ENCODE measurements at places on chromosomes 4 and X.
A peak's percentile ranks its signal among the peaks of the same experiment; 100 is the strongest.

GRCh38 chrX:119885554-119886428, 9.9 kb upstream of the AKAP14 start:
- DNase-seq, result no peak

GRCh38 chr4:118953276-118953675, 64.6 kb downstream of the SYNPO2 start:
- no peak for DNase-seq

DNA sequence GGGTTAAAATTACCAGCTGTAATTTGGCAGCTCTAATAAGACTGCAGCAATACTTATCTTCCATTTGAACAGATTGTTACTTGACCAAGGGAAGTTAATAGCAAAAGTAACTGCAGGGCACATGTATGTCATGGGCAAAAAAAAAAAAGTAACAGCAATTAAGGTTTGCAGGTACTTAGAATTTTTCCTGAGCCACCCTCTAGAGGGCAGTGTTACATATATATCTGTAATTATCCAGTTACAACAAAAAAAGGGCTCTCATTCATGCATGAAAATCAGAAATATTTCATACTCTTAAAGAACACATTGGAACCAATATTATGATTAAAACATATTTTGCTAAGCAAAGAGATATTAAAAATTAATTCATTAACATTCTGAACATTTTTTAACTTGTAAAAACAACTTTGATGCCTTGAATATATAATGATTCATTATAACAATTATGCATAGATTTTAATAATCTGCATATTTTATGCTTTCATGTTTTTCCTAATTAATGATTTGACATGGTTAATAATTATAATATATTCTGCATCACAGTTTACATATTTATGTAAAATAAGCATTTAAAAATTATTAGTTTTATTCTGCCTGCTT, 25.1 kb downstream of the XIAP start:
- DNase-seq, result no peak

- DNase-seq, result no peak
Measured at GRCh38 chr4:78599931-78600375, 48.4 kb downstream of the ANXA3 start.

DNA sequence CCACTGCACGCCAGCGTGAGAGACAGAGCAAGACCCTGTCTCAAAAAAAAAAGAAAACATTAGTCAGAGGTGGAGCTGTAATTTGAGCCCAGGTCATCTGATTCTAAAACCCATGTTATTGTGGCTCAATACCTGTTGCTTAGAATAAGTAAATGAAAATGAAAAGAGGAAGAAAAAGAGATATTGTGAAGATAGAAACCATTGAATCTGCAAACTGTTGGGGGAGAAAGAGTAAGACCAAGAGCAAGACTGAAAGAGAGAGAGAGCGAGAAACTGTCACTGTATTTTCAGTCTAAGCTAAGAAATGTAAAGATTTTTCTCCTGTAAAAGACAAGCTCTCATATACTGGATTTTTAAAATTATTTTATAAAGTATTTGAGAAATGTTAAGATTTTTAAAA, 9.7 kb upstream of the IGSF1 start:
- DNase-seq, result no peak

DNA sequence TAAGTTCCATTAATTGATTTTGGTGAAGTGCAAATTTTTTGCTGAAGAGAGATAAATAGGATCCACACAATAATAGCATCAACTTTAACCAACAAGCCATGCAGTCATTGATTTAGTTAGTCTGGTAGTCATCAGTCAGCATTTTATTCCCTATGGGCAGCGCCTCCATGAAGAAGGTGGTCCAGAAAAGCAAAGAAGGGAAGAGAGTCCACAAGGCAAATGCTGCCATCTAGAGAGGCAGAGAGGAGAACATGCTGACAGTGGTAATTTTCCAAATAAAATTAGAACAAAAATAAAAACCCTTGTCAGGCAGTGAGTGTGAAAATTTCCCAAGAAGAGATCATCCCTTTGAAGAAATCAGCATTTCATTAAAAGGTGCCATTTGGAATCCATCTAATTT, 366.7 kb upstream of the FAM241A start:
- no peak for DNase-seq

- DNase-seq, result no peak
Measured at GRCh38 chr4:119744580-119744979, 116.0 kb upstream of the PDE5A start.

- DNase-seq, result no peak
Measured at GRCh38 chr4:102341201-102341600, 4.1 kb downstream of the SLC39A8 start.

- no peak for DNase-seq
Measured at GRCh38 chrX:82141942-82142341, 940.0 kb downstream of the SH3BGRL start.

DNA sequence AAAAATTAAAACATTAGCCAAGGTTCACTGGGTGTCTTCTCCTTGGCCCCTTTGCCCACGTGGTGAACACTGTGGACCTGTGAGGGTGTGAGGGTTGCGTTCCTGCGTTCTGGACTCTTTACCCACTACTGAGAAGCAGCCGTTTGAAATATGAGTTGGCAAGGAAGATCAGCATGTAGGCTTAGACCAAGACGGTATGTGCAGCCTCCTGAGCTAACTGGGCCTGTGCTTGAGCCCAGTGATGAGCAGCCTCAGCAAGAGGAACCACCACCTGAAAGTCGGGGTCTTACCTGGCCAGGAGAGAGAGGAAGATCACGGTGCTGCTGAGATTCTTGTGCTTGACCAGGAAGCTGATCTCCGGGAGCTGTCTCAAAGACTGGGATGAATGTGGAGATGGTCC, 19.5 kb downstream of the RGS12 start:
- no peak for DNase-seq

DNA sequence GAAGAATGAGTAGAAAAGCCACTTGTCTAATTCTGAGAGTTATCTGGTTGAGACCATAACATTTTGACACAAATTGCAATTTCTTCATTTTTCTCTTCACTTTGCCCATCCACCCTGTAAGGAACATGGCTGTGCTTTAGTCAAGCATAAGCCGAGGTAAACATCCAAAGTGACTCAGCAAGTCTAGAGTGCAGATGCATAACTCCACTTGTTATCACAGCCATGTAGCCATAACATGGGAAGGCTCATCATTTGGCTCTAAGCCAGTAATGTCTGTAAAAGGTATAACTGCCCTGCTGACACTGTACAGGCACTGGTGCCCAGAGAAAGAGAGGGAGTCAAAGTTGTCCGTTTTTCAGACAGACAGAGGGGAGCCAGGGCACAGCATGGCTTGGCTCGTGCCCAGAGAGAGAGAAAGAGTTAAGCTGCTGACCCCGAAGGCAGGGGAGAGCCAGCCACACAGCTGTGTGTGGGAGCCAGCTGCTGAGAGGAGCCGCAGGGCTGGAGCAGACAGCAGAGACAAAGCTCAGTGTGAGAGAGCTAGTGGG, 76.9 kb upstream of the EXOC1L start:
- DNase-seq, result no peak

- peak; percentile 10 for DNase-seq
Measured at GRCh38 chrX:72131317-72132294, at the start of gene RTL5. RTL5 (minus strand) TSS chrX:72131915.

DNA sequence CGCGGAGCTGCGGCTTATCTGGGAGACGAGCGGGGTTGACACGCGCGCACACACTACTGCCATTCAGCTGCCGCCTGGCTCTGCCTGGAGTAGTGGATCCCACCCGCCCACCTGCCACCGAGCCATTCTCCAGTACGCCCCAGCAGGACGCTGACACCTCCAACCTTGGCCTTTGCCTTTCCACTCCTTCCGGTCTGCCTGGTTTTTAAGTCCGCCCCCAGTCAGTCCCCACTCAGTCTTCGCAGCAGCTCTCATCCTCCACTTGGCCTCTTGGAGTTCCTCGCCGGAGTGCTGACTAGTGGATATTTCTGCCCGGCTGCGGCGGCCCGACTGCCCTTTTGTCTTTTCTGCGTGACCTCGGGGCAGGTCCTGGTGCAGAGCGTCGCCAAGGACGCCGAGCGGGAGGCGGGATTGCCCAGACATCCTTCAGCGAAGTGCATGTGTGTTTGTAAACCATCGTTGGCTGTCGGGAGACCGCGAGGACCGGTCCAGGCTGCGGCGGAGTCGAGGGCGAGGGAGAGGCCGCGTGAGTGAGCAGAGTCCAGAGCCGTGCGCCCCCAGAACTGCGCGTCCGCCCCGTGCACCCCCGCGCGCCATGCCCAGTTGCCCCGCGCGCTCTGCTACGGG, 1.1 kb downstream of the SLIT2 start:
- DNase-seq, result no peak

- no peak for DNase-seq
Measured at GRCh38 chr4:7165874-7166201, 26.5 kb upstream of the SORCS2 start.

- DNase-seq, result no peak
Measured at GRCh38 chrX:150406596-150406995, 43.5 kb downstream of the MAMLD1 start.

- DNase-seq, result no peak
Measured at GRCh38 chrX:74216421-74216820, 87.6 kb upstream of the ZCCHC13 start.
